Activated T-cell treated with anti-CD3 and anti-CD28 coated beads for 24 hours (primary cell): ENCODE measurements at places on chromosomes 4 and X.

DNA sequence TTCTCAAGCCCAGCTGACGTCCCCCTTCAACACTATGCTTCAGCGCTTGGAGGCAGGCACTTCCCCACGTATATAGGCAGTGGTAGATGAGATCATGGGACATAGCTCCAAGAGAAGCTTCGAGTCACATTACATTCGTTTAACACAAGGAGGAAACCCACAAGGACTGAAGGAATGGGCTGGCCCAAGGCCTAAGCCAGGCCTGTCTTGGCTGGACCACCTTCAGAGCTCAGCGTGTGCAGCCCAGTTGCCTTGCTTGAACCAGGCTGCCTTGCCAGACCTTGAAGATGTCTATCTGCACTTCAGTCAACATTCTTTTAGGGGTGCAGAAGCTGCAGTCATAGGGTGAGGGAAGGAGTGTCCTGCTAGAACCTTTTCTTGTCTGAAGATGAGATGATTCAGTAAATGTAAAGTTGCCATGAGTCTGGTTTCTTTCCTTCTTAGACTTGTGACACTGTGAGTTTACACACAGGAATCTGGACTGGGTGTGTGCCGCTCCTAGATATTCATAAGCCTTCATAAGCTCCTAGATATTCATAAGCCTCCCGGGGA is 144.1 kb upstream of the RBPJ start:
- DNase-seq, result no peak

DNA sequence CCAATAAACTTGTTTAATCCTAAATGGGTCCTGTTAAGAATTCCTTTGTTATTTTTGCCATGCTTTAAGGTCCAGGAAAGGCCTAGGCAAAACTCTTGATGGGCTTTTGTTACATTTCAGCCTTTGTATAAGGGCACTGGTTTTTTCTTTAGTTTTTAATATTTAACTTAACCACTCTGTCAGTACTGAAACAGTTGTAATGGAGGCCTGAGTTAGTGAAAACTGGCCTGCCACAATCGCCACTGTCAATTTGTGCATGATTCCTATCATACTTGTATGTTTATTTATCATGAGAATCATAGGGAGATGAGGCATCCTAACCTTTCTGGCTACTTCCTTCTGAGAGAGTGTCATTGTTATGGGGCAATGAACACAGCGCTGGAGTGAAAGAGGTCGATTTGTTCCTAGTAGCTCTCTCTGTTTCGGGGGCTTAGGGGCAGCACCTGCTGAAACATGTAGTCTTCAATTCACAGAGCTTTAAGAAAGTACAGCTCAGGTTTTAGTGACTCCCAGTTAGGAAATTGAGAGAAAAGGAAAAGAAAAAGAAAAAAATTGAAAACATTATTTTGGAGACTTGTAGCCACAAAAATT is 393.8 kb upstream of the FSTL5 start:
- DNase-seq, result no peak

DNA sequence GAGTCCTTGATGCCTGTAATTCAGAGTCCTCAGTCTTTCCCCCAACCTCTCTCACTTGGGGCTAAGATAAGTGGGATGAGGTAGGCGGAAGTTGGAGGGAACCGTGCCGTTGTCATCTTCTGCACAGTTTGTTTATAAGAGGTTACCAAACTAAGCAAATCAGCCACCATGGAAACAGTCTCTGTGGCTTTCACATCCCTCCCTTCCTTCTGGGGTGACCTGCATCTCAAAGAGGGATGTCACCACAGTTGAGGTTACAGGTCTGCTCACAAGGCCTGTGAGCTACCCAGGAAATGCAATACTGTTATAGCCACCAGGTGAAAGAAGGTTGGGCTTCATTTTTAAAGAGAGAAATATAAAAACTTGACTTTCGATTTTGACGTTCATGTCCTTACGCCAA is 26.3 kb downstream of the RTL5 start:
- no peak for DNase-seq

DNA sequence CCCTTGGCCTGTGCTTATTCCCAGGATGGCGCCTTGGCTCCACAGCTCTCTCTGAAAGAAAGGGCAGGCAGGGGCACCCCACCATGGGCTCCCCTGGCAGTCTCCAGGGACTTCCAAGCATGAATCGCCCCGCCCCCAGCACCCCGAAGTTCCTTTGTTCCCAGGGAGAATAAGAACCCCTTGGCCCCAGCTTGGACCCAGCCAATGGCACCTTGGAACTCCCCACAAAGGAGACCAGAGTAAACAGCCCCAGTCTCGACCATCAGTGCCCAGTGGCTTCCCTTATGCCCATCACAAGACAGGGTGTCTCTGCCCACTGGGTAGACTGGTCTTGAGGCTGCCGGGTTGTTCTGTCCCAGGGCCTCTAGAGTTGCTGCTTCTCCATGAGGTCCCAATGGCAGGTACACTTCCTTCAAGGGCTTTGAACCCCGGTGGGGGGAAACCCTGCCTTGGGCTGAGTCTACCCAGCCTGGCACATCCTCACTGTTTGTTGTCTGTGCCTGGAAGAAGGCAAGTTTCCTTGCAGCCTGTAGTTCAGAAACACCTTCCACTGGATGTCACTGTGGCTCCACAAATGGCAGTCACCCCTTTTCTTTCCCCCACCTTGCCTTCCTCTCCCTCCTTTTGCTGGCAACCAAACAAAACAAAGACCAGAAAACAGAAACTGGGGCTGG is 30.8 kb downstream of the NBDY start:
- no peak for DNase-seq

- no peak for DNase-seq
Measured at GRCh38 chrX:38256019-38256418, 35.3 kb upstream of the SRPX start.

DNA sequence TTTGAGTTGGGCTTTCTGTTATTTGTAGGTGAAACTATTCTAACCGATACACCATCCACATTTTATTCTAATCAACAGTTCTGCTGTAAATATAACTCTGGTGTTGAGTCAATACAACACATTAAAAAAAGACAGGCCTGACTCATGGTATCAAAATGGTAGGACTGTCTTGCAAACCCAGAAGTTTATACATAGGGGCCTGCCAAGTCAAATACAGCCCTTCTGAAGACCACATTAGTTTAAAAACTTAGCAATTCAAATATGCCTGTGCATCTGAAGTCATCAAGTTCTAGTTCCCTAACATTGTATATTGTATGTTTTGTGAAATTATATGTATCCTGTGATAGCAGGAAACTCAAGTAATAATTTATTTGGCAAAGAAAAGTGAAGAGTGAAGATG is 24.4 kb upstream of the PDE5A start:
- DNase-seq, result no peak

GRCh38 chr4:172962564-172963353 is 205.9 kb upstream of the GALNT7 start:
- DNase-seq, result no peak

- DNase-seq, result peak; percentile 56
Measured at GRCh38 chr4:38856524-38857337, at the start of gene TLR6. Gene TLR6, minus strand, starts transcription at chr4:38856817. Its CDS starts 27,344 bp downstream, at chr4:38829473.

- no peak for DNase-seq
Measured at GRCh38 chr4:74618659-74619058, 173.7 kb downstream of the AREG start.

GRCh38 chr4:5467111-5467510 is 241.2 kb downstream of the EVC2 start:
- no peak for DNase-seq

GRCh38 chr4:37762294-37762990 is 64.0 kb upstream of the PGM2 start:
- no peak for DNase-seq

DNA sequence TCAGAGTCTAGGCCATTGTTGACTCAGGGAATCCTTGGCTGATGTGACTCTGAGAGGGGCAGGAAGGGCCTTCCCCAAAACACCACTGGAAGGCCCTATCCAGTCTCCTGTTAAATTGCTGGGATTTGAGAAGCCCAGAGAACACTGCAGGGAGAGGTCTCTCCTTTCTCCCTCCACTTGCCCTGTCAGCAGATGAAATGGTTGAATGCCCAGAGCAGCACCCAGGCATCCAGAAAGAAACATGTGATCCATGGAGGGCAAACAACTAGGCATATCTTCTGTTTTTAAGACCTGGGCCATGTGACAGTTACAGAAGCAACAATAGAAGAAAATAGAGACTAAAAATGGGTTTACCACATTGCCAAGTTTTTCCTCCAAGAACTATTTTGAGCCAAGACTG is 291.1 kb downstream of the QDPR start:
- DNase-seq, result no peak

DNA sequence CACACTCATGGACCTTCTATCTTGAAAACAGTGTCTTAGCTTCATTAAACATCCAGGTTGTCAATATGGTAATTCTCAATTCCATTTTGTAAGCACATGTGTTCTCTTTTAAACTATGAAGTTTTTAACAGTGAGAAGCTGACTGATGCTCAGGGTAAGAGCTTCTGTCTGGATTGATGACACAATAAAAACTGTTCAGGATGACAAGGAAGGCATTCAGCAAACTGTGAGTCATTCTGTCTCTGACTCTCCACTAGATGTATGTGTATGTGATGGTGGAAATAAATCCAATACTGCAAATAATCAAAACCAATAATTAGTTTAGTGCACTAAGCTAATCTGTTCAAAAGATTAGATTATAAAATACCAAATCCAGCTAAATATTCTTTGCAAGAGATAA is 115.3 kb upstream of the ARX start:
- DNase-seq, result no peak

- DNase-seq, result no peak
Measured at GRCh38 chr4:6935965-6936364, 26.3 kb downstream of the TBC1D14 start.

DNA sequence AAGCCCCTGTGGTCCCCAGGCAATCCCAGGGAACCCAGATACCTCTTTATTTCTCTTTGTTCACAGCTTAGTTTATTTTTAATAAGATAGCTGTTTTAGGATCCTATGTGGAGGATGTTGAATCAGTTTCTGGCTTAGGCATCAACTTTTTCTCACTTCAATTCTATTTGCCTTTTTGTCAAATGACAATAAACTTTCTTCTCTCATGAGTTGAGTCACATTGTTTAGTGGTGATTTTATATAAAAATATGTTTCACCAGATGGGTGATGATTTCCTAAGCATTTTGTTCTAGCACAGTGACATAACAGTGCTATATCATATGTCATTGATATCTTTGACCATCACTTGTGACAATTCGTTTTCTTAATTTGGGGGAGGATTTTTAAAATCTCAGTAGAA is 198.1 kb upstream of the PUDP start:
- no peak for DNase-seq

GRCh38 chrX:72141372-72142004 is 9.8 kb upstream of the RTL5 start:
- no peak for DNase-seq

- no peak for DNase-seq
Measured at GRCh38 chr4:113311047-113311446, 261.6 kb downstream of the ANK2 start.

GRCh38 chr4:187883836-187884475 is 111.6 kb upstream of the ZFP42 start:
- DNase-seq, result no peak

GRCh38 chr4:87030755-87031441 is 96.1 kb downstream of the AFF1 start:
- DNase-seq, result no peak

GRCh38 chr4:37516057-37516775 is 170.0 kb downstream of the RELL1 start:
- no peak for DNase-seq

DNA sequence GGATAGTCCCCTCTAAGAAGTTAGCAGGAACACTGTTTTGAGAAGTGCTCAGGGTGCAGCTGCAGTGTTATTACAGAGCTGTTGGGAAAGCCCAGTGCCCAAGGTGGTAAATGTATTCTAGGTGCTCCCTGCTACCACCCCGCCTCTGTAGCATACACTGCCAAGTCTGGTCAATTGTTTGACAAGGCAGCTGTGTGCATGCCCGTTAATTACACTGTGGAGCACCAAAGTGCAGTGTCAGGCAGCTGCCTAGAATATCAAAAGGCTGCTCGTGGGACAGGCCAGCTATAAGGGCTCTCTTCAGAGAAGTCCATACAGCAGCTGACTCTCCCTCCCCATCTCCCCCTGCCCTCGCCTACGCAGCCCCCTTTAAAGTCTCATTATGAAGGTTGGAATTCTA is 99.9 kb upstream of the KLHL13 start:
- DNase-seq, result no peak

- DNase-seq, result no peak
Measured at GRCh38 chr4:117156806-117157205, 71.4 kb upstream of the TRAM1L1 start.

DNA sequence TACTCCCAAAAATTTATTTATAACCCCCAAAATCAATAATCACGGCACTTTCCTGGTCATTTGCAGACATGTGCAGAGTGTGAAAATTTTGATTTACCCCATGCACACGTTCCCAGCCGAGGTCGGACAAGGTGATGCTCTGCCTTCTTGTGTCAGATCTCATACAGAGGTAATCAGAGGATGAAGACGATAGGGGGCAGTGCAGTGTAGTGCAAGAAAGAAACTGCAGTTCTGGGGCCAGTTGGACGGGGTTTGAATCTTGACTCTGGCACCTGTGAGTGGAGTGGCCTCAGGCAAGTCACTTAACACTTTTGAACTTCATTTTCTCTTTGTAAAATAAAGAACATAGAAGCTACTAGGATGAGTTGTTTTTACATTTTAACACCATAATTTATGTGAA is 88.4 kb downstream of the FRMPD3 start:
- peak; percentile 3 for DNase-seq

DNA sequence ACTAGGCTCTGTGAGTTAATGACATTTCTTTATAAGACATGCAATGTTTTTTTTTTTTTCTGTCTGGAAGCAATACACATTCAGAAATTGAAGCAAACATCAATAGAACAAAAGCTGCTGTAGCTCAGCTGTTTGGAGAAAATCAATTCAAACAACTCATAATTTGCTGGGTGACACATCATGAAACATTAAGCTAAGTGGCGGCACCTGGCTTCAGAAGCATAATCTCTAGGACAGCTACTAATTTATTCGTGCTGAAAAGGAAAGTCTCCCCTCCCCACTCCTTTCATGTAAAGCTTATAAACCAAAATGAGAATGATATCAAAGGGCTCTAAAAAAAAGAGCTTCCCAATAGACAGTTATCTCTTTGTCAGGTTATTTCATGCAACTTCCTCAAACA is 73.9 kb downstream of the LUZP4 start:
- no peak for DNase-seq

GRCh38 chr4:56681158-56681852 is at the start of gene HOPX:
Gene HOPX, minus strand, starts transcription at chr4:56681296. Its CDS starts 23,480 bp downstream, at chr4:56657816.
- peak; percentile 45 for DNase-seq

DNA sequence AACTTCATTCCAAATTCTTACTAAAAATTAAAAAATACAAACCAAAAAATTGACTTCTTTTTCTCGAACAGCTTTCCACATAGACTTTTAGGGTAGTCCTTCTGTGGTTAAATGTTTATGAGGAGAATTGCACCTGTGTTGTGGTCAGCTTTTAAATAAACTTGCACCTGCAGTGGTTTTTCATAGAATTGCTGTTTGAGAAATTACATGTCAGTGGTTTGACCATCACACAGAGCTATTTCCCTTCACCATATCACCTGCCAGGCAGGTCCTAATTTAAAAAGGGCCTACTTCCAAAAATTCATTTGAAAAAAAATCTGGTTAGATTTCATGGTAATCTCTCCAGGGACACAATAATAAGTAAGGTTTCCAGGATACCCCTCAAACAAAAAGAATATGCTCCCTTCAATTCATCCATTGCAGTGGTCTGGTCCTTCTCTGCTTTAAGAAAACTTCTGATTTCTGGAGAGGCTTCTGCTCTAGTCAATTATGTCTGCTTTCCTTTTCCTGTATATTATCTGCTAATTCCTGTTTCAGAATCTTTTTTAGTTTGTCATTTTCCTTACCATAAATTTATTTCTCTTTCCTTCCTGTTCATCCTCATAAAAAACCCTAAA is 9.8 kb upstream of the UTP3 start:
- DNase-seq, result no peak
